ENCODE measurements at places on chromosomes 1 and 21.

DNA sequence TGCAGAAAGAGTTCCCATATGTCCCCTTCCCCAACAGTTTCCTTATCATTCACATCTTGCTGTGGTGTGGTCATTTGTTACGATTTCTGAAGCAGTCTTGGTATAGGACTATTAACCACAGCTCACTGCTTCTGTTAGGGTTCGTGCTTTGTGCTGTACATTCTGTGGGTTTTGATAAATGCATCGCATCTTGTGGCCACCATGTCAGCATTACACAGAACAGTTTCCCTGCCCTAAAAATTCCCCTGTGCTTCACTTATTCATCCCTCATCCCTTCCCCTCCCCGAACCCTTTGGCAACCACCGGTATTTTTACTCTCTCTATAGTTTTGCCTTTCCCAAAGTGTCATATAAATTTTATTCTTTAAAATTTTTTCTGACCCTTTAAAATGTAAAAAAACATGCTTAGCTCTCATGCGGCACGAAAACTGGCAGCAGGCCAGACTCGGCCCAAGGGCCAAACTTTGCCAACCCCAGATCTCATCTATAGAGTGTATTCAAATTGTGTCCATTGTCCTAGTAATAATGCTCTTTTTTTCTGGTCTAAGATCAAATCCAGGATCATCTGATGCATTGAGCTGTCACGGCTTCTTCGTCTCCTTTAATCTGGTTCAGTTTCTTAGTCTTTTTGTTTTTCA lies 78.2 kb downstream of the SIM2 start:
- no peak for DNase-seq

GRCh38 chr1:101239095-101240040 lies 2.5 kb downstream of the S1PR1 start:
- no peak for DNase-seq

GRCh38 chr1:192973988-192974387 lies 85.2 kb downstream of the UCHL5 start:
- no peak for DNase-seq

- no peak for DNase-seq
These were observed 229.3 kb downstream of the DISC1 start for GRCh38 chr1:231855926-231856325.

GRCh38 chr1:47533793-47534328 lies 96.0 kb downstream of the FOXD2 start:
- DNase-seq = no peak

- DNase-seq = peak; percentile 26
These were observed 90.2 kb downstream of the DMRTA2 start for GRCh38 chr1:50332941-50333594.

DNA sequence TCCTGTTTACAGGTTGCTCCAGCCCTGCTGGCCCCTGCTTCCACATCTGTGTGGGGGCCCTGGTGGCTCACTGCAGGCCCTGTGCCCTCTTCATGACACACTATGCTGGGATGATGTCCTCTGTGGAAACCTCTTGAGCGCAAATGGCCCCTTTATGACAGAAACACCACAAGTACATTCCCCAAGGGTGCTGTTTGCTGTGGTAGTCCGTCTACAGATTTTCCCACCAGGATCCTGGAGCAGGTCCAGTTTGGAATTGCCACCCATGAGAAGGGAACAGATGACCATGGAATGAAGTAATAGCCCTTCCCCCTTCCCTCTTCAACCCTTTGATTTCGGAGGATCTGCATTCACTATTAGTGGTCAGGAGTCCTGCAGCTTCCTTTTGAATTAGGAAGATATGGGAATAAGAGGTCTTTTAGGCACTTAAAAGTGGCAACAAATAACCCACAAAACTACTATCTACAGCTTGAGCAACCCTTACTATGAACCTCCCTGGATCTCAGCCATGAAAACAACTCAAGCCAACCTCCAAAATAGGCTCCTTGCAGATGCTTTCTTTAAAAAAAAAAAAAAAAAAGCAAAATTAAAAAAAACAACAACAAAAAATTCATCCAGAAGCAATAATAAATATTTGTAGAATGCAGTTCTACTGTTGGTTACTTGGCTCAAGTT lies 121.9 kb upstream of the TSPAN2 start:
- no peak for DNase-seq

- DNase-seq = no peak
These were observed 120.0 kb downstream of the PGBD5 start for GRCh38 chr1:230306169-230306568.

DNA sequence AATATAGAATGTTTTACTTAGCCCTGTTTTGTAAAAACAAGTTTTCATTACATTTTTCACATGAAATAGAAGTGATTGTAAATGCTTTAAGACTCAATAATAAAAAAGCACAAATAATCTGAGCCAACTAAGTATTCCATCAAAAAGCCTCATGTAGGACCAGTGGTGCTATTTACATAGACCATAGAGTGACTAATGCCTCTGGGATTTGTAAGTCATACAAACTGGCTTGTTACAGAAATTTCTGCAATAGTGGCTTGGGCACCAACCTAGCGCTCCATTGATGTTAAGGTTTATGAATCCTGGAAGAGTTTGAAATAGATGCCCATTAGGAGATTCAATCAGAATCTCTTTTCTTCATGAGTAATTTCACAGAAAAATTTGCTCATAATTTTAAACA lies 31.9 kb downstream of the ZMYM1 start:
- DNase-seq = no peak

- DNase-seq = no peak
These were observed 3.0 kb upstream of the TSPAN1 start for GRCh38 chr1:46171871-46172270.

DNA sequence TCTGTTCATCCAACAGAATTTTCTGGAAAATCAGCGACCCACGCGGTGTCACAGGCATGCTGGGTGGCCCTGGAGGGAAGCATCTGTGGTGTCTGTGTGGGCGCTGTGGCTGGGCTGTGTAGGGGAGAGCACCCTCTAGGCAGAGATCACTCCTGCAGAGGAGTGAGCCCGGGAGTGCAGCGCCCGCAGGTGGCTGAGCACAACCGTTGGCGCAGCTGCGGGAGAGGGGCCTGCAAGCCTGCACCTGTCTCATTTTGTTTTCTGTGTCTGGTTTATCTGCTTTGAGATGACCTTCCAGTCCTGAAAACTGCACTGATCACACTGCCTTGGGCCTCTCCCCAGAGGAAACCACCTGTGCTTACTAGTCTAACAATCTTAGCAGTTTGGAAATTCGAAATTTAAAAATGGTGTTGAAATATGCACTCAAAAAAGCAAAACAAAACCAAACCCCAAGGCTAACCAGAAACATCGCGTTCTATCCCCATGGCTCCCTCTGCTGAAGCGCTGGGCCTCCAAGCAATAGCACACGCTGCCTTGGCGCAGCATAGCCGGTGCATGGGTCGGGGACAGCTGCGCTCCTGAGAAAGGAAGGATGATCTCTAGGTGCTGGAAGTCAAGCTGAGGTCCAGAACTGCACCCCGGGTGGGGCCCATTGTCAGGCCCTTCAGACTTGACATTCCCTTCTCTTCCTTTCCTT lies 4.8 kb downstream of the FAM3B start:
- no peak for DNase-seq

DNA sequence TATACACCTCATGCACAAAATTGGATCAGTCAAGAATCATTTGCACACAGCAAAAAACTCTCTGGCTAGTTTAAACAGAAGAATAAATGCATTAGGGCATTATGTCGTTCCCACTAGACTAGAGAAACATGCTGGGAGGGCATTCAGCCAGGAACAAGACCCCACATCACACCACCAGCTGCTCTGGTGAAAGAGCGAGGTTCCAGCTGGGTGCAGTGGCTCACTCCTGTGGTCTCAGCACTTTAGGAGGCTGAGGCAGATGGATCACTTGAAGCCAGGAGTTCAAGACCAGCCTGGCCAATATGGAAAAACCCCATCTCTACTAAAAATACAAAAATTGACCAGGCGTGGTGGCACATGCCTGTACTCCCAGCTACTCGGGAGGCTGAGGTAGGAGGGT lies 52.1 kb upstream of the BACE2 start:
- no peak for DNase-seq

DNA sequence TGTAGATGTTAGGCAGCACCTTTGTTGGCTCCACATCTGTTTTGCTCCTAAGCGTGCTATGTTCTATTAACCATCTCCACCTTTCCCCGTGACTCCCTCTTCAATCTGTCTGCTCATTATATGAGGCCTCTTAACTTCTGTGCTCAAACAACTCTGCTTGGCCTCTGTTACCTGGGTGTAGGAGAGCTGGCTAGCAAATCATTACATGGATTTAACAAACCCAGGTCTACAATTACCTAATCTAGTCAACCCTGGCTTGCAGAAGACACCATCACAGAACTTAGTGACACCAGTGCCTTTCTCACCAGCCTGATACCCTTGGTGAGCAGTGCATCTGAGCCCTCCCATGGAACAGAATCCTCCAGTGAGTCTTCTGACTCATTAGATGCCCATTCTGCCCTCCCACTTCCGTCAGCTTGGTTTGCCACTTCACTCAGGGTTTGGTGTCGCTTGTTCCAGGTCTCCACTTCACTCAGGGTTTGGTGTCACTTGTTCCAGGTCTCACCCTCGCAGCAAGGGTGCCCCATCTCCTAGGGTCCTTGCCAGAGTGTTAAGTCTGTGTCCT lies 92.0 kb upstream of the KIF26B start:
- DNase-seq = no peak

DNA sequence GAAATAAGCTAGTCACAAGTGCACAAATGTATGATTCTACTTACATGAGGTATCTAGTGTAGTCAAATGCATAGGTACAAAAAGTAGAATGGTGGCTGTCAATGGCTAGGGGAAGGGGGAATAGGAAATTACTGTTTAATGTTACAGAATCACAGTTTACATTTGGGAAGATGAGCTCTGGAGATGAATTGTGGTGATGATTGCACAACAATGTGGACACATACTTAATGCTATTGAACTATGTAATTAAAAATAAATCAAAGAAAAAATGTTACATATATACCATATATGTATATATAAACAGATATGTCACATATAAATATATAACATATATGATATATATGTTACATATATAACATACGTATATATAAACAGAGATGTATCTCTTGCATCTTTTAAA lies 39.4 kb downstream of the VAV3 start:
- DNase-seq = no peak

- no peak for DNase-seq
These were observed 35.7 kb upstream of the MTR start for GRCh38 chr1:236759252-236759859.

DNA sequence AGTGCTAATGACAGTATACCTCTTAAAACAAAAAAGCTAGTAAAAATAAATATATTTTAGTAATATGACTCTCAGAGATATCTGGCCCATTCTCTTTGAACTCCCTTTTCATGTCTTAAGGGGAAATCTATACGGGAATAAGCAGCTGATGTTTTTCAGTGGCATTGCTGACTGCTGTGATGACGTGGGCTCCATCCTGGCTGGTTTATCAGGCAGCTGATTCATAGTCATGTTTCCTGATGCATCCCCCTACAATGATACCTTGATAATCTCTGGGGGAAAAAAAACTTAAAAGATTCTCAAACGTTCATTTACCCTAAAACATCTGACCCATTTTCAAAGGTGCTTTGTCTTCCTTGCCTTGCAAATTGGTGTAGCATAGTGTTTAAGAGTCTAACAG lies 53.8 kb downstream of the ABCA4 start:
- DNase-seq = no peak

DNA sequence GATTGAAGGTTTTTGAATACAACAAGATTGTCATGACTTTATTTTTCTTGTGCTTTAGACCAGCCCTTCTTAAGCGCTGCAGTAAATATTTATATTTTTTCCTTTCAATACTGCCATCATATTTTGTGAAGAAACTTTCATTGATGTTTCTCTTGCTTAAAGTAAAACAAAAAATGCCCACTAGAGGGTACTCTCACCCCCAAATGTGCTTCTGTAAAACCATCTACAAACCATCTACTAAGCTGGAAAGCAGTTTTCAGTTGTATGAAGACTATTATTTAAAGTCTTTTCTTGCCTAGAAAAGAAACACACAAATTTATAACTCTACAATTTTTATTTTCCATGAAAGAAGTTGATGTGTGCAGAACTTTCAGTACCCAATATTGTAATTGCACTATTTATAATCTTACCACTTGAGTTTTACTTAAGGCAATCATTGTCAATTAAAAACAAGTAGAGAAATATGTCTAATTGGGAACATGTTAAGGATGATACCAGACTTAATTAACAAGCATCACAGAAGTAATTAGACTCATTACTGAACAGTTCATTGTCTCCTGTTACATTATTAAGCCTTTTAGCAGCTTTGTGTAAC lies 10.7 kb downstream of the LEPR start:
- DNase-seq = no peak

DNA sequence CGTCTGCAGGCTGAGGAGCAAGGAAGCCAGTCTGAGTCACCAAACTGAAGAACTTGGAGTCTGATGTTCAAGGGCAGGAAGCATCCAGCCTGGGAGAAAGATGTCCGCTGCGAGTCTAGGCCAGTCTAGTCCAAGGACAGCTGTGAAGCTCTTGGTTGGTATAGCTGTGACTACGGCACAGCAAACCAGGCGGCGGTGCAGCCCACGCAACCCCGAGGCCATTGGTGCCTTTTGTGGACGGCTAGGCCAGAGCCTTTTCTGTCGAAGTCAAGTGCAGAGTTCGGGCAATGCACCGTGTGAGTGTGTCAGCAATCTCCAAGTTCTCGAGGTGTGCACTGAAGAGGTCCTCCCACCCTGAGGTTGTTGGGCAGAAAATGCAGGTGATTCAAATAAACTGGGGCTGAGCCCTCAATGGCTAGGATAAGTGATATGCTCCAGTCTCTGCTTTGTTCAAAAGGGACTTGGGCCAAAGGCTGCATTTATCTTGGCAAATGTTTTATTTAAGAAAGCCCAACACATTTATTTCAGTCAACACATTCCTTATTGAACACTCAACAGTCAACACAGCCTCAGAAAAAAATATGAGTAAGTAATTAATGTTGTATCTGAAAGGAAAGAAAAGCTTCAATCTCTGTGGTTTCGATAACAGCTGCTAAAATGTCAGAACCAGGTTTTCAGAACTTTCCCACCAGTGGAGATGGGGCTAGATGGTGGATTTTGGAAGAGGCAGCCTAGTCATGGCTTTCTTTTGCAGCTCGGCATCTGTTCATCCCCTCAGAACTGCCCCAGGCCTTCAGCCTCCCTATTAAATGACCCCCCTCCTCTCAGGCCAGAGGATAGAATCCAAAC lies 78.1 kb upstream of the COX20 start:
- no peak for DNase-seq

DNA sequence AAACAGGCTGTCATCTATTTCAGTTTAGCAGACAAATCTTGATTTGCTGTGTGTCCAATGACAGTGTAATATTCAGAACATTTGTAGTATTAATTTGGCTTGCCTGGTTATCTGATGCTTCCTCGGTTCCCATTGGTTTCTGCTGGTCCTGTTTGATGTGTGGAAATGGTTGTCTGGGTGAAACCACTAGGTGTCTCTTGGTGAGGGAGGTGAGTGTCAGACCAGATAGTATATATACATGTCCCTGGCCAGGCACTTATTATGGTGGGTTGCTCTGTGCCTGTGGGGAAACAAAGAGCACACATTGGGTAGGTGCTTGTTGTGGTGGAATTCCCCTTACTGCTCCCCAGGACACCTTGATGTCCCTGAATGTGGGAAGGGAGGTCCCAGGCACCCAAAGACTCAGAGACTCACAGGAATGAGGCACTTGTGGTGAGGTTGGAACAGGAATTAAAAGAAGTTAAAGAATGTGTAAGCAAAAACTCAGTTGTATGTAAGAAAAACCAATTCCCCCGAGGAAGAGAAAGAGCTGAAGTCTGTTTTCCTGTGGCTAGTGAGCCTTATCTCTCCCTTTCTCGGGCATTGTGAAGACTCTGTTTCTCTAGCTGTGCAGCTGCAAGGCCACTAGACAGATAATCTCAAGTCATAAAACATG lies 1519.1 kb downstream of the BRINP3 start:
- DNase-seq = no peak
